ENCODE measurements at places on chromosomes 2 and 18.

- no peak for DNase-seq
These were observed 464.5 kb upstream of the SALL3 start for GRCh38 chr18:78514910-78515670.

- DNase-seq: no peak
These were observed 429.0 kb upstream of the PIK3C3 start for GRCh38 chr18:41526054-41526453.

DNA sequence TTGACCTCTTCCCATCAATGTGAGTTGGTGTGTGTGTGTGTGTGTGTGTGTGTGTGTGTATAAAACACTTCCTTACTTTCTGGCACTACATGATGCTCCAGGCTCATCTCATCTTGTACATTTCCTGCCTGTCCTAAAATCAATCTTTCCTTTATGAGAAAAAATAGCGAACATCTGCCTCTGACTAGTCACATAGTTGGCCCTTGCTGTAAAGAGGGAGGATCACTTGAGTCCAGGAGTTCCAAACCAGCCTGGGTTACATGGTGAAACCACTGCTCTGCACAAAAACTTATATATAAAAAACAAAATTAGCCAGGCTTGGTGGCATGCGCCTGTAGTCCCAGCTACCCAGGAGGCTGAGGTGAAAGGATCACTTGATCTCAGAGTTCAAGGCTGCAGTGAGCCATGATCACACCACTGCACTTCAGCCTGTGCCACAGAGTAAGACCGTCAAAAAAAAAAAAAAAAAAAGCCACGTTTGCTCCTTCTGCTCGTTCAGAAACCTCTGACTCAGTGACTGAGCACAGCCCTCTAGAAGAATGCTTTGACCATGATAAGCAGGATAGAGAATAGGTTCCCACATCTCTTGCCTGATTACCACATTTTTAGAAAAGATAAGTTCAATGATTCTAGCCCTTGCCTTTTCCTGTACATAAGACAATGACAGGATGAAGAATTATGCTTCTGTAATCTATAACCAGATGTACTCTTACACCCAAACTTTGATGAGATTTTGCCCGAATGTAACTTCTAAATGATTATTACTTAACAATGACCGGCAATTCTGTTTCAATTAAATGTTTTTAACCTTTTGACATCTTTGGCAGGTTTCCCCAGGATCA lies 45.2 kb upstream of the ST3GAL5 start:
- peak; percentile 92 for DNase-seq

DNA sequence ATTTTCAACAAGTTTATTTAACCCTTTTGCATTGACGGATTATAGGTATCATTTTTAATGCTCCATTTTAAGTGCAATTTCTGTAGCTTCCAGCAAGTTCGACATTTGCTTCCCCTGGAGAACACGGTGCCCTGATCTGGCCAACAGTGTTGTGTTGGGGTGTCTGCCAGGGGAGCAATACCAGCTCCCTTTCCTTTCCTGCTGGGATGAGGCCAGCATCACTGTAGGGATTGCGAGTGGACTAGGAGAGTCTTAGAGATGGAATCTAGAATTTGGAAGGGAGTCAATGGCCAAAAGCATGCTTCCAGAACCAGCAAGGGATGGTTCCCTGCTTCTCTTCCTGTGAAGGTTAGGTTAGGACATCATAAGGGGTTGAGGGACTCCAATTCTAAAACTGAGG lies 135.2 kb downstream of the RTN4 start:
- DNase-seq: no peak

- DNase-seq: peak; percentile 58
These were observed 133.2 kb upstream of the EPAS1 start for GRCh38 chr2:46163804-46164528.

DNA sequence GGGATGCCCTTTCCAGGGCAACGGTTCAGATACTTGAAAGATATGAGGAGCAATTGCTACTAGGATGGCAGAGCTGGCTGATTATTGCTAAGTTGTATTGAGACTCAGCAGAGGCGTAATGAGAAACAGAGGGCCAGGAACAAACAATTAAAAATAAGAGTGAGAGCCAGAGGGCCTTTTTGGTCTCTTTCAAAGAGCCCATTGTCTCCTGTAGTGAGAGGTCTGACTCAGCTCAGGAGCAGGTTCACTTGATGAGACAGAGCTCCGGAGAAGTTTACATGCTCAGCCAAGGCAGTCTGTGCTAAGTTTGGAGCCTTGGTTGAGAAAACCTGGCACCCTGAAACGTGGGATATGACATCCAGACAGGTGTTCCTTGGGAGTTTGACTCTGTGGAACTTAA lies 303.9 kb upstream of the DLGAP1 start:
- DNase-seq: no peak

Measured in fibroblast of skin of right biceps (primary cell).